Midbrain (tissue), 1 donor: ENCODE measurements at places on chromosomes 3 and 15.

DNA sequence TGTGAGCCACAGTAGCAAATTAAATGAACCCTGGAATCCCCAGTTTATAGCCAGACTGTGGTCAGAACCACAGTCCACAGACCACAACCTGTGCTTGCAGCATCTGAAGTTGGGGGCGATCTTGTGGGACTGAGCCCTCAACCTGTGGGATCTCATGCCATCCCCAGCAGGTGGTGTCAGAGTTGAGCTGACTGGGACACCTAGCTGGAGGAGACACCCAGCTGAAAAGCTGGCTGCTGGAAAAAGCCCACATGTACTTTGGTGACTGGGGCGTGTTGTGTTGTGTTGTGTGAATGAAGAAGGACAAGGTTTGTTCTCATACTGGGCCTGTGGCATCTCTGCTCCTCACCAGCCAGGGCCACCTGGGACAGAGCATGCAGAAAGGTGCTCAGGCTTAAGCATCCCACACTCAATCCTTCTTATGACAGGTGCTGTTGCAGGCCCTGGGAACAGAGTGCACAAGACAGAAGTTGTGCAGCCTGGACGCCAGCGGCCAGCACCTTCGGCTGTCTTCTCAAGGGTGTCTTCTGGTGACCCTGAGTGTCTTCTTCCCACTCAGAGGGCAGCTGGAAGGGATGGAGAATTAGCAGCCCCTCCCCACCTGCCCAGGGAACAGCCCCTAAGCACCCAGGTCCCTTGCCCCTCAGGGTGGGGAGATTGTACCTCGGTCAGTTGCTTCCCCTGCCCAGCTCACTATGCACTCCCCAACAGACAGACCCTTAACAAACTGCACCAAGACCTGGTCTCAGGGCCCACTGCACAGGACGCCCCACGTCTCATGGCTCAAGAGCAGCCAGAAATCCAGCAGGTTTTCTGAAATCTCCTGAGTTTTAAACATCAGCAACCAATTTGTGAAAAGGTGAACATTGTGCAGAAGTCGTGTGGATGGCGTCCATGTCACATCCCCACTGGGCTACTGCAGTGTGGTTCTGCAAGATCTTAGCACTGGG lies 2.2 kb upstream of the UROC1 start:
- DNase-seq: no peak

GRCh38 chr3:45907769-45908705 lies 21.7 kb downstream of the CCR9 start:
- no peak for DNase-seq

- no peak for DNase-seq
Measured at GRCh38 chr3:5891711-5892110, 704.2 kb downstream of the EDEM1 start.

- no peak for DNase-seq
Measured at GRCh38 chr3:119841808-119842471, 60.0 kb downstream of the NR1I2 start.

GRCh38 chr3:51336261-51336660 lies 48.8 kb upstream of the MANF start:
- no peak for DNase-seq

DNA sequence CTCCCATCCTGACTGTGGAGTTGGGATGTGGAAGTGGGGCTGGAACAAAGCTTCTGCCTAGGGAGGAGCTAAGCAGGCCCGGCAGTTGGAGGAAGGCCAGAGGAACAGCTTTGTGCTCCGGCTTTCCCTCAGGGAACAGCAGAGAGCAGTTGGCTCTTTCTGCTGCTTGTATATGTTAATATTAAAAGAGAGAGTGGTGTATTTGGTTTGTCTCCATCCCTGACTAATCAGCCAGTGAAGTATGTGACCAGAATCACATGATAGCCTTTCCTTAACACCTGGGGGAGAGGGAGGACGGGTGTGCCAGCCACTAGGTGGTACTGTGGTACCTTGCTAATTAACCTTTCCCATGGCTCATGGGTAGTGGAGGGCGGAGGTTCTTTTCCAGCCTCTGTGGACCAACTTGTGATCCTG lies 10.0 kb downstream of the EIF2B5 start:
- peak; percentile 30 for DNase-seq

GRCh38 chr15:66614951-66615760 lies 49.4 kb upstream of the LCTL start:
- peak; percentile 1 for DNase-seq

- no peak for DNase-seq
Measured at GRCh38 chr15:83372434-83372891, 74.7 kb upstream of the SH3GL3 start.

DNA sequence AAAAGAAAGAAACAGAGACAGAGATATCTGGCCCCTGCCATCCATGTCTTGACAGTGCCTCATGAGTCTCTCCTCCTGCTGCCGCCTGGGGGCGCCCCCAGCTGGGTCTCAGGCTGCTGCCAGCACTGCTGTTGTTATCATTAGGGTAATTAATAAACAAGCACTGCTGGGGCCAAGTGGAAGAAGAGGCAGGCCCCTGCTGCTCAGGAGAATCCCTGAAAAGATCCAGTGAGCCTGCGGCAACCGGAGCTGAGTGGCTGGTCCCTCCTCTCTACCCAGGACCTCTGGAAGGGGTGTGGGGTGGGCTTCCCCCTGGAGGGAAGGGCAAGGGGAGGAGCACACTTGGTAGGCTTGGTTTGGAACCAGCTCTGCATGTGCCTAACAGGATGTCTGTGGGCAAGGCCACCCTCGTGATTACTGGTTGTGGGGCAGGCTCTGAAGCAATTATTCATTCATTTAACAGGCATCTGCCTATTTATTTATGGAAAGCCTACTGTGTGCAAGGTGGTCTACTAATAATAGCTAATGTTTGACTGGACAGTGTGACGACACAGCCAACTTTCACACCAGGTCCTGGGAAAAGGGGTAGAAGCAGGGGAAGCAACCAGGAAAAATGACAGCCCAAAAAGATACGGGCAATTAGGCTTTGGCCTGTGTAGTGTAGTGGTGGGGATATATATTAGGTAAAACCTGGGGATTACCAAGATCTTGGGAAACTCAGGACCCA lies 1.2 kb upstream of the TYRO3 start:
- DNase-seq: peak; percentile 90

DNA sequence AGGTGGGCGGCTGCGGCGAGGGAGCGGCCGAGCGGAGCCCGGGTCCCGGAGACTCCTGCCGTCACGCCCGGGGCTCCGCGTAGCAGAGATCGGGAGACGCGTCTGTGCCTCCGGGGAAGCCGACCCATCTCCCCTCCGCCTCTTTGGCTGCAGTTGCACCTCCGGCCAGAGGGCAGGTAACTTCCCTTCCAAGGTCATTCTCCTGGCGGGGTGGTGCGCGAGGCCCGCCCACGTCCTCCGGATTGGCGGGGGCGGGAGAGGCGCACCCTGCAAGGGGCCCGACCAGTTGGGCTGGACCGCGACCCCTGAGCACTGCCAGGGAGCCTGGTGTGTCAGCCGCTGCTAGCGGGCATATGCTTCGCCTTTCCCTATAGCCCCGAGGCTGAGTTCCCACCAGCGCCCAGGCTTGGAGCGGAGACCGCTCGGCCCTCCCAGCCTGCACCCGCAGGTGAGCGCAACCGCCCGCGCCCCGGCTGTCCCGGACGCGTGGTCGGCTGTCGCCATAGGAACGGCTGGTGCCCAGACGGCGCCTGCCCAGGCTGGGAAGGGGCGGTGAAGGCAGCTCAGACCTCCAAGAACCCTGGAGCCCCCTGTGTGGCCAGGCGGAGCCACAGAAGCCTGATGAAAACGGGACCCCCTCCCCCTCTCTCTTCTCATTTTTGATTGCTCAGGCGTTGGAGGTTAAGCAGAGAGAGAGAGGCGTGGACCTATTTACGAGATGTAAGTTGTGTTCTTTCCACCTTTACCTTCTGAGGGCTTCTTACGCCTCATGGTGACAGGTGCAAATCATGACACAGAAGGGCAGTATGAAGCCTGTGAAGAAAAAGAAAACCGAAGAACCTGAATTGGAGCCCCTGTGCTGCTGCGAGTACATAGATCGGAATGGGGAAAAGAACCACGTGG lies 453 bp downstream of the ZDHHC23 start:
- DNase-seq: no peak

DNA sequence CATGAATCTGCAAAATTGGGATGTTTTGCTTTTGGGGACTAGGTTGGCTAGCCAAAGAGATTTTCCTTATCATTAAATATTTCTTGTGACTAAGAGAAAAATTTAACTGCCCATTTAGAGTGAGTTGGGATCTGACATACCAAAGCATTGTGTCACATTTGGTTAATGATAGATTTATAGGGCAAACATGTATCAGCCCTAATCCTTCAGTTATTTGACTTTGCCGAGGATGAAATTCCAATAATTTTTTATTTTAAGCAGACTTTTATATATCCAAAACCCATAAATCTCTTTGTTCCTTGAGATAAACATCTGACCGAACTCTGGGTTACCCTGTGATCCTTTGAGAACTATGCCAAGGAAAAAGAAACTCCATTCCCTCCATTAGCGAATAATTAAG lies 218.9 kb downstream of the CDIN1 start:
- no peak for DNase-seq

DNA sequence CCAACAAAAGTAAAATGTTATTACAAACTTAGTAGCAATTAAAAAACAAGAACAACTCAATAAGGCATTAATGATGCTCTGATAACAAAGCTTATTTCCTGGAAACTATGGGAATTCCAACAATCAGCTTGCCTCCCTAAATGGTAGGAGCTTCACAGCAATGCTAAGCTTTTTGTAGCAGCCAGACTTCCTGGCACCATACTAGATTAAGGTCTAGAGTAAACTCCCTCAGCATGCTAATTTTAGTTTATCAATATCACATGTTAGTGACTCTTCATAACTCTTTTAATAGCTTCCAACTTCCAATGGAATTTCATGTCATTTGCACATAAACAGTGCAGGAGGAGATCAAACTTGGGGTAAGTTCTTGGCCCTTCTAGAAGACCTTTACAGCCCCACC lies 782.0 kb downstream of the MCTP2 start:
- DNase-seq: no peak

DNA sequence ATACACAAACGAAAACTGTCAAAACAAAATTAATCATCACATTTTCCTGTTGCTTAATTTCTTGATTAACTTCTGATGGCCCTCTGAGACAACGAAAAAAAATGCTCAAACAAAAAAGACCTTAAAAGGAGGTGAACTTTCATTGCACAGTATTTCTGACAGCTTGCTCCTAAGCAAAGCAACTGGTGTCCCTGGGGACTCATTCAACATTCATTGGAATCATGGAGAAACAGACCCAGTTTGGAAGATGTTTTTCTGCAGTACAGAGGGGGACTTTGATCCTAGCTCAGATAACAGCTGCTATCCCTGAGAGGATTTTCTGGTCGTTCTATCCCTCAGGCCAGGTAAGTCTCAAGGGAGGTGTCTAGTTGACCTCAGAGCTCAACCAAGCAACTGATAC lies 378.7 kb upstream of the ATP11B start:
- no peak for DNase-seq

- DNase-seq: no peak
Measured at GRCh38 chr3:153079386-153079785, 82.6 kb upstream of the RAP2B start.

DNA sequence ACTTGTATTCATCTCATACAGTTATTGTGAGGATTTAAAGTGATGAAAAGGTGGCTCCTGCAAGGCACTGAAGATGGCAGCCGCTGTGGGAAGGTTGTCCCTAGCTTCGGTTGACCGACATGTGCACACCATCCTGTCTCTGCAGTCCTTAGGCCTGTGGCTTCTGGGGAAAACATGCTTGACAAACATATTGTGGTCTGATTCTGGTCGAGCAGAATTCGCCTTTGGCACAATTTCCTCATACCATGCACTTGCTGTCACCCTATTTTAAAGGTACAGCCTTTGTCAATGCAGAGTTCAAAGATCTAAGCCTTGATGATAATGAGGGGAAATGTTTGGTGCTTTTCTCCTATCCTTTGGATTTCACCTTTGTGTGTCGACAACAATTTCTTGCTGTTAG lies 50.9 kb downstream of the PRICKLE2 start:
- no peak for DNase-seq

- no peak for DNase-seq
Measured at GRCh38 chr3:134094491-134094890, 64.8 kb upstream of the SLCO2A1 start.

GRCh38 chr15:74611341-74611740 lies 4.3 kb upstream of the CLK3 start:
- DNase-seq: no peak

DNA sequence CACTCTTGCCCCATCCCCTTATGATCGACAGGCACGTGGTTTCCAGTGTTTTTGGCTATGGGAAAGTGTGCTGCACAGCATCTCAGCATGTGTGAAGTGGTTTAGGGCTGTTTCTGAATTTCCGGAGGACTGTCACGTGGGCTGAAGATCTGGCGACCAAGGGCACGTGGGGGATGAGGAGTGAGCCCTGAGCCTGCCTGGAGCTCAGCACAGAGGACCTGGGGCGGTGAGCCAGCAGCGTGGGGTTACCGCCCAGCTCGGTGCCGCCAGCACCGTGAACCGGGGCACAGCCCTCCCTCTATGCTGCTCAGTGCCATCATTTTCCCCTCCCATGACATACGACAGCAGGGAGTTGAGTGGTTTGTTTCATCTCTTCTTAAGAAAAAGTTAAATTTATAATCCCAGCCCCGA lies 150.2 kb downstream of the DNAJB8 start:
- no peak for DNase-seq

GRCh38 chr3:49025005-49025792 lies 3.3 kb downstream of the NDUFAF3 start:
- no peak for DNase-seq

DNA sequence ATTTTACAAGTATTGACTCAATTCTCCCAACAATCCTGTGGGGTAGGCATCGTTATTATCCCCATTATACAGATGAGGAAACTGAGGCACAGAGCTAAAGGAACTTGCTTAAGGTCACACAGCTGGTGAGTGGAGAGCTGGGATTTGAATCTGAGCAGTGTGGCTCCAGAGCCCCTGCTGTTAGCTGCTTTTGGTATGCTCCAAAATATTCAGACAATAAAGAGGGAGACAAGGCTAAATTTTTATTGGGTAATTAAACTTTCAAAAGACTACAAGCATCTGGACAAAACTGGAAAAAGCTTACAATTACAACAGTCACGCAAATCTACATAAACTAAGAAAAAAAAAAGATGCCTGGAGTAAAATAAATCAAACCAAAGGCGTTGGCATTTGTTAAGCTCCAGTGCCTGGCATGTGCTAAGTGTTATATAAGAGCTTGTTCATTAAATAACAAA lies 27.7 kb downstream of the CCDC13 start:
- DNase-seq: no peak

DNA sequence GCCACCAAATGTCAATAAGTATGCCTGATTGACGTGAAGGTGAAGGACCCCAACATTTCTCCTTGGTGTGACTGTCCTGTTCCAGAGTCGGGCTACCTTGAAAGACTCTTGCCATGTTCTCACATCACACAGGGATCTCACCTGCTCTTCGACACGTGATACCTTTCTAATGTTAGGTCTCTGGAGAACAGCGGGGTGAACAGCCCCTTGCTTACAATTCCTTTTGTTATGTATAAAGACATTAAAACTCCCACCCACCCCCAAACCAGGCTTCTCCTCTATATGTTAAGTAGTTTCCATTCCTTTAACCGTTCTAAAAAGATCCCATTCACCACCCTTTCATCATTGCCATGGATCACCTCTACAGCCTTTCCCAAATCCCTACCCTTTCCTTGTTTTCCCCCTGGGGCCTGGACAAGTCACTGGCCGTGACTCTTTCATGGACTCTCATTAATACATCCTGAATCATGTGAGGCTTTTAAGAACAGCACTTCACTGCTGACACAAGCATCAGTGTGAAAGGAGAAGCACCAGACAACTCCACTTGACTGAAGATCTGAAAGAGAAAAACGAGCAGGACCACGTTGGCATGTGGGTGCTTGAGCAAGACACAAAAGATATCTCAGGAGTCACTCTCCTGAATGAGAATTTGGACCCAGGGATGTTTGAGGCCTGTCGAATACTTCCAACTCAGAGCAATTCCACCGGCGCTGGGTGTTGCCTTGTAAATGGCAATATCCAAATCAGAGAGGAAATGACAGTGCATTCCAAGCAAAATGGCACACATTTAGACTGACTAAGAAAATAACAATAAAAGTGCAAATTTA lies 115.0 kb downstream of the FOXP1 start:
- DNase-seq: no peak
